ENCODE measurements at places on chromosomes 12 and 14.

GRCh38 chr12:114704096-114704495, 20.1 kb upstream of the TBX3 start:
- no peak for DNase-seq

DNA sequence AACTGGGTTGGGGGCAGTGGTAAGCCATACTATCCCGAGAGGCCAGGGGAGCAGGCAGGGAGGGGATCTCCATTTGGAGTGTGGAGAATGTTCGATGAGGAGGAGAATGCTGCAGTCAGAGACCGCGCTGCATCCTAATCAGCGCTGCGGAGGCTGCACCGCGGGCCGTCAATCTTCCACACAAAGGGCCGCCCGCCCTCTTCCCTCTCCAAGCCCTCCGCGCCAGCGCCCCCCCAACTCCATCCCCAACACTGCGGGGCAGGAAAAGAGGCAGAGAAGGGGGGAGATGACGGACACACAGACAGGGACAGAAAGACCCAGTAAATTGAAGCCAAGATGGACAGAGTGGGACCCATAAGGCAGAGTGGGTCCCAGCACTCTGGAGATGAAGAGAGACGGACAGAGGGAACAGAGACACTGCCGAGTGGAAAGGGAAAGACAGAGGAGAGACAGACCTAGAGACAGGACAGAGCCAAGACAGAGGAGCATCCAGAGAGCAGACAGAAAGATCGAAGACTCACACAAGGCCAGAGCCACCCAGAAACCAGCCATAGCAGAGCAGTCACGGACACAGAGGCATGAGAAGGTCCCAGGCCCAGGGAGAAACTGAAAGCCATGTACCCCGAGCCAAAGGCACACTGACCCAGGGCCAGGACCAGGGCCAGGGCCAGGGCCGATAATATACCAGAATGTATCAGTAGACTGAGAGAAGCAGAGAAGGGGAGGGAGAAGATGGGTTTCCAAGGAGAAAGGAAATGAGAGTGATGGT, 3.5 kb downstream of the CISTR start:
- DNase-seq: no peak

DNA sequence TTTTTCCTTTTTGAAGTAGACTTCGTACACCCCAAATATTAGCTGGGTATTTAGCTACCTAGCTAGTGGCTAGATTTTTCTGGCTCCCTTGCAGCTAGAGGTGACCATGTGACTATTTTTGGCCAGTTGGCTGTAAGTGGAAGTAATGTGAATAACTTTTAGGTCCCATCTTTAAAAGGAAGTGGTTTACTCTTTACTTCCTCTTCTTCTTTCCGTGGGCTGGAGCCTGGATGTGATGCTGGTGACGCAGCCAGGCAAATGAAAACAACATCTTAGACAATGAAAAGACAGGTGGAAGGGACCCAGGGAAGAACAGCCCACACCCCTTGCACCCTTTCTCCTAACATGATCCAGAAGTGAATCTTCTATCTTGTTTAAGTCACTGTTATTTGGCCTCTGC, 245.5 kb downstream of the ATP23 start:
- DNase-seq: no peak

DNA sequence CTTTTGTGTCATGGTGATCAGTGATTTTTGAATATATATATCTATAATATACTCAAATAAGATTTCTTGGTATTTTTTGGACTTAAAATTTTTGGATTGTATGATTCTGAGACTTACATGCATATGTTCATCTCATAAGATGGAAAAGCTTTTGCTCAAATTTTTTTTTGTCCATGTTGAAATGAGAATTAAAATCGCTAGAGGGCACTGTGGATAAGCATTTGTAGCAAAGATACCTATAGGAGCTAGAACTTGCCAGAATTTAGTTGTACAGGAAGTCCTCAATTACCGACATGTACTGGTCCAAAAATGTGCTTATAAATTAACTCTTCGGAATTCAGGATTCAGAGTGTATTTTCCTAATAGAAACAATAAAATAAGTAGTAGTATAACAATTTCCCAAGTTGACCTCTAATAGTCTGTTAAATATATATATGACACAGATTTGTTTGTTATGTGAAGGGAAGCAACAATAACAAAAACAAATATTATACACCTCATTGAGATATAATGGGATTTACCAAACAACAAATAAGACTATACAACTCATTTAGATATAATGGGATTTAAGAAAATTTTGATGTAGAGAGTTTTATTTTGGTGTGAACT, 179.6 kb downstream of the TMEM117 start:
- no peak for DNase-seq

DNA sequence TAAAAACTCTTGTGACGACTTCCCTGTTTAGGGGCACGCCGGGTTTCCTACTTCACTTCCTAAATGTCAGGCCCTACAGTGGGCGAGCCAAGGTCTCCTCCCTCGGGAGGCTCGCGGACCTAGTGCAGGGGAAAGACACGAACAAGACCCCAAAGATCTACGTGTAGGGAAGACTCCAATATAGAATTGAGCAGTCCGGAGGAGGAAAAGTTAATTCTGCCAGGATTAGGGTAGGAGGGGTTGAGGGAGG, 564 bp downstream of the ATXN3 start:
- DNase-seq: no peak

DNA sequence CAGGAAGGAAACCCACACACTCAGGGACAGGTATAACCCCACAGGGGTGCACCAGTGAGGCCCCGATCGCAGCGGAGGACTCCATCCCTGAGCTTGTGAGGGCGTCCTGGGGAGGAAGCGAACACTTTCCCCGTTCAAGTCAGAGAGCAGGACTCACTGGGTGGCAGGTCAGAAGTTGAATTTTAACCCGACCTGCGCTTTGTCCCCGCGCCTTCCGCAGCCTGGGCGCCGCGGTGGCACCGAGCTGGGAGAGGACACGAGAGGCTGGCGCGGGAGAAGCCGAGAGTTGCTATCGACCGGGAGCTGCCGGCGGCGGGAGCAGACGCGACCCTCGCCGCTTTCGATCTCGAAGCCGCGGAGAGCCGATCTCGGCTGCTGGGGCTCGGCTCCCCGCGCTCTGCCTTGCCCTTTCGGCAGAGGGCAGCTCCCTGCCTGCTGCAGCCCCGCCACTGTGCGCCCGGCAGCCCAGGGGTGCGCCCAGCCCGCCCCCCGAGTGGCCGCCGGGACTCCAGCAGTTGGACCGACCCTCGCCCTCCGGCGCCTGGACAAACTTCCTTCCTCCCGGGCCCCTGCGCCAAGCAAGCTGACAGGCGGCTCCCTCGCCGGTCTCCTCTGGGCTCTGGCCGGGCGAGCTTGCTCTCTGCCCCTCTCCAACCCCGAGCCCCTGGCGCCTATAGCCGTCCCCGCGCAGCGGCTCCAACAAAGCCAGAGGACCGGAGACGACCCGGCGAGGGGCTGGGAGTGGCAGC, 918 bp downstream of the LIN7A start:
- DNase-seq: no peak

DNA sequence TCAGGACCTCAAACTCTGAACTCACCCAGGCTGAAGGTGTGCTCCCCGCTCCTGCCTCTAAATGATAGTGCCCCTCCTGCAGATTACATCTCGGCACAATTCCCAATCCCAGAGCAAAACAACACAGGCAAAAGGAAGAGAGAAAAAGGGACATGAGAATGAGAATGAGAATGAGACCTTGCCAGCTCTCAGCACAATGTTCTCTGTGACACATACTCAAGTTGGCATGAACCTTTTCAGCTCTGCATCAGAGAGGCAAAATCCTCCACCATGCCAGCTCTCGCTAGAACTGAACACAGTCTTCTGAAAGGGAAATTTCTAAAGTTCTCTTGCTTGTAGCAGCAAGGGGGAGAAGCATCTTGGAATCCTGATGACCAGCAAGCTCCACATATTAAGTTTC, 84.6 kb downstream of the KSR2 start:
- no peak for DNase-seq

DNA sequence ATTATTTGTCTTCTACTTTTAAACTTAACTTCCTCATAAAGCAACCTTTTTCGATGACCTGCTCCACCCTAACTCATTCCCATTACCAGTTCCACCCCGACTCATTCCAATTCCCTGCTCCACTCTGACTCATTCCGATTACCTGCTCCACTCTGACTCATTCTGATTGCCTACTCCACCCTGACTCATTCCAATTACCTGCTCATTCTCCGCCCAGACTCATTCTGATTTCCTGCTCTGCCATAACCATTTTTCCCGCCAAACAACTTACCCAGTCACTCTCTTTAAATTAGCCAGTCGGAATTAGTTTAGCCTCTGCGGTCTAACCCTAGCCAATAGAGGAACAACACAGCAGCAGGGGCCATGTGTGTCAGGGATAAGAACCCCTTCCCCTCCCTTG, 249.1 kb downstream of the DPY19L2 start:
- DNase-seq: no peak

DNA sequence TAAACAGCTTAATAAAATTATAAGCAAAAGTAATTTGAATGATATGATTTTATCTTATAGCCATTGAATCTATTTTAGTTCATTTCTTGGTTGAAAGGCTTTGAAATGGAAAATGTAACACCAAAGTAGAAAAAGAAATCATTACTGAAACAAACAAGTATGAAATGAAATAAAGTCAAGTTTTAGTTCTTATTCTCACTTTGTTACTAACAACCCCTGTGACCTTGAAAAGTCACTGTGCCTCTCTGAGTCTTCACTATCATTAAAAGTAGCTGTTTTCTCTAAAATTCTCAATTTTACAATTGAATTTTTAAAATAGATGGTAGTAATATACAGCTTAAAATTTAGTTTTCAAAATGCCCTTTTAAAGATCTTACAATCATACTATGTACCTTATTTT, 32.4 kb upstream of the SLC17A8 start:
- DNase-seq: no peak

DNA sequence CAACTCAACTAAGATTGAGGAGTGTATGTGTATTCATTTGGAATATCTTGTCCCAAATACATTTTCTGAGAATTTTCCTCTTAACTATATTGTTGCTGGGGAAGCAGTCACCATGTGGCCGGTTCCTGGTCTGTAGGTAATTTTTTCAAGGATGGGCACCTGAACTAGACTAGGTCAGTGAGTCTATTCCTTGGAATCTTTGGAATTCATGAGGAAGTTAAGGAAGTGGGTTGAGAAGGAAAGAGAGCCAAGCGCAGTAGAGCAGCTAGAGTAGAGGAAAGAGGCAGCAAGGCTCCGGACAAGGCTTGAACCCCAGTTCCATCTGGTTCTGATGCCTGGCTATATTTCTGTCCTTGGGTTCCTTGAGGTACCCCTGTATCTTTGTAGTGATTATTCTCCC, 183.7 kb downstream of the DACT1 start:
- DNase-seq: no peak

DNA sequence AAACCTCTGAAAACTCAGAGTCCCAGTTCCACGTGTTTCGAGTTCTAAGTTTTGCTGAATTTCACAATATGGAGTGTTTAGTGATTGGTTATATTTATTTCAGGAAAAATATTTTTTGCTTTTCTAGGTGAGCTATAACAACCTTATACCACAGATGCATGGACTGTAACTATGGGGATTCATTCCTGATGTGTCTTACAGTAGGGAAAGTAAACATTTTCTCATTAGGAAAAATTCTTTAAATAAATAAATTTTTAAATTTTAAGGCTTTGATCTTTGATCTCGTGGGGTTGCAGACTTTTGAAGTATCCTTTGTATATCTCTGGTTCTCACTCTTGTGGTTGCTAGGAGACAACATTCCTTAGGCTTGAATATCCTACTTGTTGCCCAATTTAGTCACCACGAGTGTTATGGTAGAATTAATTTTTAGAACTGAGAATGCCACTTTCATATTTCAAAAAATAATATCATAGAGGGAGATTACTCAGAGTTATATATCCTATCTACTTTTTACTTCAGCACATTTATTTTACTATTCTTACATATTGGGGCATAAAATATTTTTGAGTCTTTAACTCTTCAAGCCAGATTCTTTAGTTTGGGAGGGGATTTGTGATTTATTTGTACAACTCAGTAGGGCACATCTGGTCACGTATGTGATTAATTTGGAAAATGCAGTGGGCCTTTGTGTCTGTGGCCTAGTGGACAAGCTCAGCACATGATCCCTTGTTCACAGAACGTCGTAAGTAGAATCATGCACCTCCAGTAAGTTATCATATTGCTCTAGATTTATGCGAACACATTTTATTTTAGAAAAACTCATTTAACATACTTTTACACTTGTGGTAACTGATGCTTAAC, 224.0 kb downstream of the TTC6 start:
- no peak for DNase-seq

DNA sequence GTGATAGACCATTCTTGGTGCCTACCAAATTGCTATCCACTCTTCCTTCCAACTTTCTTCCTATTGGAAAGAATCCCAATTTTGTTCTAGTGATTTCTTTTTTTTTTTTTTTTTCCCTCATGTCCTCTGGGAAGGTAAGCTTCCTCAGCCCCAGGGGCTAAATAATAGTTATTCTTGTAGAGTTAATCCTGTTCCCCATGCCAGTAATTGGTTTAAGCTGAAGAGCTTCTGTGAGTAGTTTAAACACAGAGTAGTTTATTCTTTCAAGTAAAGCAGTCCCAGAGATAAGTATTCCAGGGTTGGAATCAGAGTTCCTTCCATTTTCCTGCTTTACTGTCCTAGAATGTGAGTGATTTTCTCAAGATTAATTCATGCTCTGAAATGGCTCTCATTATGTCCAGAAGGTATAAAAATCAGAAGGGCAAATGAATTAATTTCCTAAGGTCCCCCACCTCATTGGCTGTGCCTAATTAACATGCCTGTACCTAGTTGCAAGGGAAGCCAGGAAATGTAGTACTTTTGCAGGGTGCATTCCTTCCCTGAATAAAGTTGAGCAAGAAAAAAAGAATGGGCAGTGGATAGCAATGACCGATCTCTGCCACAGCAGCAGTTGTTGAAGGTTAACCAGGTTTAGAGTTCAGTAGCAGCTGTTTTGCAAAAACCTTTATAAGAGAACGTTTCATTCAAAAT, 97.8 kb downstream of the PLEKHA5 start:
- DNase-seq: no peak

DNA sequence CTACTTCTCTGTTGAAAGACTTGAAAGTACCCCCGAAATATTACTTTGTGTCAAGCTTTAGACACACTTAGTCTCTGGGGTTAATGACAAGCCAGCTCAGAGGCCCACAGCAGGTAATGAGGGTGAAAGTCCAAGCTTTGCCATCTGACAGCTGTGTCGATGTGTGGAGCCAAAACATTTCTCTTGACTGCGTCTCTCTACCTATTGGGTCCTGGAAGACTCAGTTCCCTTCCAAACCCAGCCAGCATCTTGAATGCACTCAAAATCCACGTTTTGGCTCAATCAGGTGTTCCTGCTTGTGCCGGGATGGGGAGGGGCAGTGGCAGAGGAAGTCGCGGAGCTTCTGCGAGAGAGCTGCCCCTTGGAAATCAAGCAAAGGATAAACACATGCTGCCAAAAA, 3.2 kb downstream of the PLXNC1 start:
- no peak for DNase-seq

DNA sequence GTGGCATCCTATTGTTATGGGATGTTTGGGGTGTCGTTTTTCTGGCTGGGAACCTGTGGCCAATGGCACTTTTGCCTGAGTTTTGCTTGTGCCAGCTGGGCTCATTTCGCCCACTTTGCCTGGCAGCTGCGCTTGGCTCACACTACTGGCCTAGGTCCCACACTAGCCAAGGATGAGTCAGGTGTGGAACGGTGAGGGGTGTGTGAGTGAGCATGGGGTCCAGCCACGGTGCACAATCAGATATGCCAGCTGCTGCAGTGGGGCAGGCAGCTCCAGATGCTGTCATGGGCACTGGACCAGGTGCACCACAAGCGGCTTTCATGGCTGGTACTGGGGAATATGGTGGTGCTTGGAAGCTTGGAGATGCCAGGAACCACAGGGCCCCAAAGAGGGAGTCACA, 21.5 kb downstream of the TRHDE start:
- DNase-seq: no peak

- no peak for DNase-seq
Observed at GRCh38 chr12:124229520-124229919, 65.4 kb upstream of the RFLNA start.

- DNase-seq: no peak
Observed at GRCh38 chr12:71141378-71141926, 16.3 kb downstream of the TSPAN8 start.

Data from cortex of kidney (tissue), 1 donor.